ENCODE measurements at places on chromosomes 4 and X.

DNA sequence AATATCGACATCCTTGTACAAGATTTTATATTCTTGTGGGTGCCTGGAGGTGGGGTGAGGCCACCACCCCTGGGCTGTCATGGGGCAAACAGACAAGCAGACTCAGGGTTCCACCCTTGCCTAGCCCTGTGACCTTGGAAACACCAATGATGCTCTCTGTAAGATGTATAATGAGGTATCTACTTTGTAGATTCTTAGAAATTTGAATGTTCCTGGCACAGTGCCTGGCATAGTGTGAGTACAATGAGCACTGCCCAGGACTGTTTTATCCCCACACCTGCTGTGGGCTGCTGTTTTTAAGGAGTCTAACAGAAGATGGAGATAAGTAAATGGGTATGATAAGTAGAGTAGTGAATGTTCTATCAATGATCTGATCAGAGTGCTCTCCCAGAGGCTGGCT, 3.1 kb downstream of the ZNF518B start:
- no peak for DNase-seq
- no peaks in the 10 kb centered on the region for H3K27me3 ChIP-seq
- peaks cover 5% of the 10 kb centered on the region for H3K4me1 ChIP-seq
- no peak overlapping the region for H3K4me3 ChIP-seq

GRCh38 chr4:13162886-13163285, 321.3 kb downstream of the RAB28 start:
- H3K4me1 ChIP-seq: no peaks in the 10 kb centered on the region
- no peak for DNase-seq
- H3K4me3 ChIP-seq: no peak overlapping the region
- no peak overlapping the region for H3K27ac ChIP-seq
- H3K27me3 ChIP-seq: no peaks in the 10 kb centered on the region
- H3K36me3 ChIP-seq: no peaks in the 10 kb centered on the region

DNA sequence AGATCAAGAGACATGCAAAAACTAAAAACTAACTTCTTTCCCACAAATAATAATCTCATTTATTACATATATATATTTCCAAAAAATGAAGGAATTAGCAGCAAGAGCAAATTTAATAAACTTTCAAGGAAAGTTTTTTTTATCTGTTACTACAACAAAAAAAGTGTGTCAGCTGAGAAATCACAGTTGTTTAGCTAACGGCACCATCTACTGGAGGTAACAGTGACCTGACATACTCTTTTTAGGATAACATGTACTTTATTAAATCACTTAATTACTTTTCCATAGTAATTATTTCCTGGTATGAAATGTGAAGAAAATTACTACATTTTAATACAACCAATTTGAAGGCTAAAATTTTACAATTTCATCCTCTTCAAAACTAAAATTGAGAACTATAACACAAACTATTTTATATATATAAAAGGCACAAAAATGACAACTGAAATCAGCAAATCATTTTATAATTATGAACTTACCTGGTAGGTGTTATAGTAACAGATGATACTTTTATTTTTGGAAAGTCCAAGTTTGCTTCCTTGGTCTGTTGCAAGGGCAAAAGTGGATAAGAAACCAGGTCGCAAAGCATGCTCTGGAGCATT, 9.1 kb downstream of the LAMTOR3 start:
- H3K4me1 ChIP-seq: no peaks in the 10 kb centered on the region
- H3K36me3 ChIP-seq: no peaks in the 10 kb centered on the region
- DNase-seq: peak; percentile 22
- H3K4me3 ChIP-seq: no peak overlapping the region

DNA sequence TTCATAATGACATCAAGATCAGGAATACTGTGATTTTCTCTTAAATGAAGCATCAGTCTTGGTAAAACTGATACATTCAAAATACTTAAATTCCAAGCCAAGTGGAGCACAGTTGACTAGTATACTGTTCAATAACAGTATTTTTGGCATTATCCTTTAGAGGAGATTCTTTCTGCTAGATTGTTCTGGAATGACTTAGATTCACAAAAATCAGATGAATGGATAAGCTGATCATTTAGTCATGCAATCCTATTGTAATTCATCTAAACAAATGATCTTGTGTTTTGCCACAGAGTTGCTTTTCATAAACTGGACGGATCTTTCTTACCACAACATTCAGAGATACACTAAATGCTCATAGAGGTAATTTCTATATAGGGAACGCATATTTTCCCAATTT, 232.0 kb downstream of the CXXC4 start:
- H3K36me3 ChIP-seq: no peaks in the 10 kb centered on the region
- no peak overlapping the region for H3K27ac ChIP-seq
- no peak for DNase-seq
- H3K4me3 ChIP-seq: no peak overlapping the region
- no peaks in the 10 kb centered on the region for H3K27me3 ChIP-seq

- H3K27me3 ChIP-seq: no peaks in the 10 kb centered on the region
- H3K27ac ChIP-seq: no peak overlapping the region
- H3K4me1 ChIP-seq: no peaks in the 10 kb centered on the region
Observed at GRCh38 chr4:154858166-154858565, 77.1 kb downstream of the RBM46 start.

- DNase-seq: no peak
- peak overlapping the region; percentile 69 for H3K27ac ChIP-seq
- peaks cover 31% of the 10 kb centered on the region for H3K36me3 ChIP-seq
- peaks cover 16% of the 10 kb centered on the region for H3K4me1 ChIP-seq
- peak overlapping the region; percentile 98 for H3K4me3 ChIP-seq
Observed at GRCh38 chr4:109816082-109816442, 500 bp downstream of the GAR1 start.
